ENCODE measurements at places on chromosomes 3 and 15.

DNA sequence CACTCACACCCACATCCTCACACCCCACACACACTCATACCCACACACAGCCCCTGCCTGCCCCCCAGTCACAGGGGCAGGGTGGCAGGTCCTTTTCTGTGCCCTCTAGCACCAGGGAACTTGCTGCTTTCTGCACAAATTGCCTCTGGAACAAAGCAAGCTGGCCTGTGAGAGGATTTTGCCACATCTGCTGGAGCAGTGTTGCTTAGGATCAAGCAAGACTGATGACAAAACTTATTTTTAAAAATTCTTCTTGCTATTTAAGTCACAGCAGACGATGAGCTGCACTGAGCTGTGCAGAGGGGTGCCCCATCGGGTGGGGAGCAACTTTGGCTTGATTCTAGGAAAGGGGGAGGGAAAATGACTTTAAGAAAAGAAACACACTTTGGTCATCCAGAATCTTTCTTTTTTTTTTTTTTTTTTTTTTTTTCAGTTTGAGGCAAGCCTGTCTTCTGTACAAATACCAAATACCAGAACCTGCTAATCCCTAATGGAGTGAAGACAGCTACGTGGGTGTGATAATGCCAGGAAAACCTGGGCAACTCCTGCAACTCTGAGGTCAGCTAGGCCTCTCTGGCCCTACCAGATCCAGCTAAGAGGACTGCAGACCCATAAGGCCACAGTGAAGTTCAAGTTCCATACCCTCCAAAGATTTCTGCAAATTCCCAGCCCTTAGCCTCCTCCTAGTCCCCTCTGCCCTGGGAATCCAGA is 195.3 kb downstream of the ABHD5 start:
- no peak for DNase-seq

DNA sequence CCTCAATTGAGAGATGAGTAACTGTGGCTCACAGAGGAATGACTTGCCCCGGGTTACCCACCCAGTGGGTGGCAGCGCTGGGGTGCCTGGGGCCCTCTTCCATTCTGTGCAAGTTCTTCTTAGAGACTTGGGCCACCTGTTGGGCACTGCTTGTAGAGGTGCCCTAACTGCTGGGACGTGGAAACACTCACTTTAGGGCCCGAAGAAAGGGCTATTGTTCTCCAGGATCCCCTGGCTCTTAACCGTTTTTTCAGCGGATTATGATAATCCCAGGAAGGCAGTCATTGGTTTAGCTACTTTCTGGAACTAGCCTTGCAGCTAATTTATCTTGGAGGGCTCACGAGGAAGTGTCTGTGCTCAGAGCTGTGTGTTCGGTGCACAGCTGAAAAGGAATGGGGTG is 66.0 kb upstream of the GCNT3 start:
- DNase-seq: no peak

DNA sequence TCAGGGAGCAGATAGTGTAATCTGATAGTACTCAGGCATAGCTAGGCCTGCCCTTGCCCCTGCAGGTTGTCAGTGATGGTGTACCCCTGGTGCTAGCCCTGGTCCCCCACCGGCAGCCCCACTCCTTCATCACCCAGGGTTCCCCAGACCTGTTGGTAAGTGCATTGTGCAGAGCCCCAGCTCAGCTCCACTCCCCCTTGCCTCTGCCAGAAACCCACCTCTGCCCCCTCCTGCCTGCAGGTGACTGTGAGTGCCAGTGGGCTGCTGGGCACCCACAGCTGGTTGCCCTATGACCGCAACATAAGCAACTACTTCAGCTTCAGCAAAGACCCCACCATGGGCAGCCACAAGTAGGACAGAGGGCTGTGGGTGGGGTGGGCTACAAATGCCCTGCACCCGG is 27.5 kb downstream of the NBEAL2 start:
- DNase-seq: no peak

DNA sequence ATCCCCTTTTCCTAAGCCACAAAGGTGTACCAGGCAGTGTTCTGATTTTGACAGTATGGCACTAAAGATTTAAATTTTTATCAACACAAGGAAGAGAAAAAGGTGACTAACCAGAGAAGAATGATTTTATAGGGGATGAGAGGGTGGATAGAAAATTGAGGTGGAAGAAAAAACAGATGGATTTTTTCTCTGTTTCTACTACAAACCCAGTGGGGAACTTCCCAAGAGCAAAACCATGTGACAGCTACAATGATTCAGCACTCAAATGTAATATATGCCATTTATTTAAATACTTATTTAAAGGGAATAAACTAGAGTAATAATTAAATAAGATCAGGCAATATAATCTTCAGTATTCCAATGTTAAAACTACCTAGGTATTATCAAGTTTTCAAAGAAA is 11.1 kb downstream of the DCUN1D1 start:
- no peak for DNase-seq

DNA sequence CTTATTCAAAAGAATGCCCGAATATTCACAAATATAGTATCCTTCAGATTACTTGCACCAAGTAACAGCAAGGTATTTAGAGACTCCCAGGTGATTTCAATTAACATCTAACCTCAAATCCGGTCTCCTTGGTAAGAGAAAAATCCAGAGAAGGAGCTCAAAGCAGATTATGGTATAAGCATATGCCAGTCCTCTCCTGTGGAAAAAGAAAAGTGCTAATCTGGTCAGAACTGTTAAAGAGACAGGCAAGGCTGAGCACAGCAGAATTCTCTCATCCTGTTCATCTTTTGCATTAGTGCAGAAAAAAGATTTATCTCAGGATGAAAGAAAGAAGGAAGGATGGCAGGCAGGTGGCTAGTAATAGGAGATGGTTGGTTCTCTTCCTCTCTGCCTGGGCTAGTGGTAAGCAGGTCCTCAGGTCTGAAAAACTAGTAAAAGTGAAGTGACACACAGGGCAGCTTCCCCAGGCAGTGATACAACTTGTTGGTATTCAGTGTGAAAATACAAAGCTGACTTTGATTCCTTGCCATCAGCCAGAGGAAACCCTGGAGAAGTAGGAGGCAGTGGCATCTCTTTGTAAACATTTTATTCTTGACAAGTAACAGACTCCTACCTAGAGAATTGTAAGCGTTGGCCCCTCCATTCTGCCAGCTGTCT is 14.2 kb downstream of the ATXN7 start:
- no peak for DNase-seq

- DNase-seq: no peak
Observed at GRCh38 chr15:48678851-48679250, 33.3 kb upstream of the FBN1 start.

- no peak for DNase-seq
Observed at GRCh38 chr3:100027321-100027720, 87.0 kb downstream of the FILIP1L start.

All from pons (tissue), 1 donor.